Activated CD4-positive, alpha-beta memory T cell treated with anti-CD3 and anti-CD28 coated beads, Interleukin-2, amount 10 ng/mL, durations not matched to agents 7 days and 5 days (primary cell): ENCODE measurements at places on chromosomes 2 and 18. TPM values are rescaled to one million over a fixed set of nuclear protein-coding genes. Genes with fewer than 3 reads are reported as not detected.

DNA sequence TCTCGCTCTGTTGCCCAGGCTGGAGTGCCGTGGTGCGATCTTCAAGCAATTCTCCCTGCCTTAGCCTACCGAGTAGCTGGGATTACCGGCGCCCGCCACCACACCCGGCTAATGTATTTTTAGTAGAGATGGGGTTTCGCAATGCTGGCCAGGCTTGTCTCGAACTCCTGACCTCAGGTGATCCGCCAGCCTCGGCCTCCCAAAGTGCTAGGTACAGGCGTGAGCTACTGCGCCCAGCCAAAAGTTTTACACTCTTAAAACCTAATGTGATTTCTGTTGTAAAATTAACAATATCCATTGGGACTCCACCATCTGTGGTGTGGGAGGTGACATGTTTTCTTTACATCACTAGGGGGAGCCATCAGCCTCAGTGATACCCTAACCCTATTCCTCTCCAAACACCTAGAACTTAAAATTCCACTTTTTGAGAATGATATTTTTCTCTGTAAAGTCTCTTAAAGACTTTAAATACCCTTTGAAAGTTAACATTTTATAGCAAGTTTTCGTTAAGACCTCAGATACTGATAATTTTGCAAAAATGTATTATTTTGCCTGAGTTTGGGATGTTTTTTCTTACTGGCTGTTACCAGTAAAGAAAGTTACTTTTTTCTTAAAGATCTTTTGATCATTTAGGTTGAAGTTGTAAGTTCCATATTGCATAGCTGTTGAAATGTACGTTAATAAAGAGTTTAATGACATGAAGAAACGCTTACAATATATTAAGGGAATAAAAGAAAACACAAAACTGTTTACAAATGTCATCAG is 11.6 kb upstream of the EIF2AK2 start:
- peaks cover 8% of the 10 kb centered on the region for H3K36me3 ChIP-seq
- H3K4me3 ChIP-seq: no peak overlapping the region
- H3K27ac ChIP-seq: no peak overlapping the region

GRCh38 chr2:238666543-238666942 is 181.3 kb upstream of the TWIST2 start:
- H3K27ac ChIP-seq: no peak overlapping the region
- H3K4me1 ChIP-seq: no peaks in the 10 kb centered on the region
- H3K4me3 ChIP-seq: no peak overlapping the region
- H3K36me3 ChIP-seq: no peaks in the 10 kb centered on the region
- H3K27me3 ChIP-seq: peaks cover 28% of the 10 kb centered on the region

- H3K27me3 ChIP-seq: no peaks in the 10 kb centered on the region
- peaks cover 11% of the 10 kb centered on the region for H3K36me3 ChIP-seq
- no peak for DNase-seq
- no peak overlapping the region for H3K4me3 ChIP-seq
- H3K4me1 ChIP-seq: peaks cover 48% of the 10 kb centered on the region
Observed at GRCh38 chr2:27701676-27702075, 38.0 kb downstream of the SLC4A1AP start.

GRCh38 chr2:63425079-63425416 is 163.2 kb downstream of the WDPCP start:
- no peak overlapping the region for H3K27ac ChIP-seq
- DNase-seq: no peak
- peaks cover 5% of the 10 kb centered on the region for H3K4me1 ChIP-seq

DNA sequence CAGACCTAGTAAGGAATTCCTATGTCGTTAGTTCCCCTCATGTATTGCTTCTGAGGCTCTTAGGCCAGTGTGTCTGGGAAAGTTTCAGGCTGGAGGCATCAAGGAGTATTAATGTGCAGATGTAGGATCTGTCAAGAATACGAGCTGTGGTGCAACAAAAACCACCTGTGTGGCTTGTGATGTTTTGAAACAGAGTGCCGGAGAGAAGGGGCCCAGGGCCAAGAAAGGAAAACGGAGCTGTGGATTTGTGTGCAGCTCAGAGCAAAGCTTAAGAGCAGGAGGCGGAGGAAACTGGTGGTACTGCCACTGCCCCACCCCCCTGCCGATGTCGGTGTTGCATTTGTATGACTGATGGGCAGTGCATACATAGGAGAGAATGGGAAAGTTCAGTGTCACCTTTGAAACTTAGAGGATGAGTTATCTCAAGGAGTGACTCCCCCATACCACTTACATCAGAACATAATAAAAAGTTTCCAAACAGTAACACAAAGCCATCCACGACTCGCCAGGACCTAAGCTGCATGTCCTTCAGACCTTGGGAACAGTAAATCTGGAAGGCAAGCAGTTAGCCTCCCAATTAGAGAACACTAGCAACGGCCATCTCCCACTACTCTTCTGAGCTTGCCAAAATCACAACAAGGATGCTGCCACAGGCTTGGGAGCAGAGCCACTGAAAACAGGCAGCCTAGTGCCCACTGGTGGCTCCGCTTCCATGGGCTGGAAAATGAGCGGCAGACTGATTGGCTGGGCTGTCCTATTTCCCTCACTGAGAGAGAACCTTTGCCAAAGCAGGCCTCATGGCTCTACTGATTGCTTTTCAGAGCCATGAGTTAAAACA is 152.7 kb upstream of the NT5C1B start:
- no peak overlapping the region for H3K4me3 ChIP-seq
- DNase-seq: no peak
- H3K4me1 ChIP-seq: no peaks in the 10 kb centered on the region
- H3K27me3 ChIP-seq: no peaks in the 10 kb centered on the region
- no peaks in the 10 kb centered on the region for H3K36me3 ChIP-seq
- H3K27ac ChIP-seq: no peak overlapping the region

- peaks cover 13% of the 10 kb centered on the region for H3K4me1 ChIP-seq
- no peak overlapping the region for H3K4me3 ChIP-seq
- no peak for DNase-seq
- no peak overlapping the region for H3K27ac ChIP-seq
Observed at GRCh38 chr2:119721043-119721442, 38.7 kb upstream of the PTPN4 start.

DNA sequence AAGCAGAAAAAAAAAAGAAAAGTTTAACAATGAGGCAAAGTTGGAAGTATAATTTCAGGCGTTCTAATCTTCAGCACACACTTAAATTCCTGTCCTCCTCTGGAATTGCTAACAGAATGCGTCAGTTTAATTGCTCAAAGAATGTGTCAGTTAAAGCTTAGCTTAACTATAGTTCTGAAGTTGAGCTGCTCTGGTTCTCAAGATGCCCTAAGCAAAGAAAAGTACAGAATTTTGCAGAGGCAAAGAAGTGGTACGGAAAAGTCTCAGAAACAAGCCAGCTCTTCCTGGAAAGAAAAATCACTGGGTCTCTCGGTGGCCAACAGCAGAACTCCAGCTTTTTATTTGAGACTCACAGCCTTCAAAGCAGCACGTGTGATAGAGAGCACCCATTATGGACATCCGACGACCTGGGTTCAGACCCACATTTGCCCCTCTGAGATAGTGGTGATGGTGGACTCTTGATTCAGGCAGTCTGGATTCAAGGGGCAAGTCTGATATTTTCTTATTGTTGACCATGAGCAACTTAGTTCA is 22.2 kb upstream of the MYO3B start:
- no peak for DNase-seq
- H3K4me3 ChIP-seq: no peak overlapping the region
- no peaks in the 10 kb centered on the region for H3K36me3 ChIP-seq
- no peaks in the 10 kb centered on the region for H3K4me1 ChIP-seq

DNA sequence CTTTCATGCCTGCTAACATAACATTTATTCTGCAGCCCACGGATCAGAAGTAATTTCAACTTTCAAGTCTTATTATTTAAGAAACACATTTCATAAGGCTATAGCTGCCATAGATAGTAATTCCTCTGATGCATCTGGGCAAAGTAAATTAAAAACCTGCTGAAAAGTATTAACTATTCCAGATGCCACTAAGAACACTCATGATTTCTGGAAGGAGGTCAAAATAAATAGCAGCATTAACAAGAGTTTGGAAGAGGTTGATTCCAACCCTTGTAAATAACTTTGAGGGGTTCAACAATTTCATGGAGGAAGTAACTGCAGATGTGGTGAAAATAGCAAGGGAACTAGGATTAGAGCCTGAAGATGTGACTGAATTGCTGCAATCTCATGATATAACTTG is 77.6 kb downstream of the CCDC148 start:
- H3K27me3 ChIP-seq: peaks cover 6% of the 10 kb centered on the region
- no peak overlapping the region for H3K4me3 ChIP-seq
- DNase-seq: no peak

DNA sequence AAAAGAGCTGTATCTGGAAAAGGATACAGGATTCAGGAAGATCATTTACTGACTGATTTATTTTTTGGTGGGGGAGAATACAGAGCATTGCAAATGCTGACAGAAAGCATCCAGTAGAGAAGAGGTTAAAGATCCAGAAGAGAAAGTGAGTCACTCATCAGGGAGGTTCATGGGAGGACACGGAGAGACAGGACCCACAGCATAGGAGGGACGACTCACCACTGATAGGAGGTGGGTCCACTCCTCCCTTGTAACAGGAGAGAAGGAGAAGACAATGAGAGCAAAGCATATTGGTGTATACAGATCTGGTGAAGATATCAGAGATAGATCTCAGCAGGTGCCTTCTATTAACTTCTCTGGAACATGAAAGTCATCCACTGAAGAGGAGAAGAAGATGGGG is 142.4 kb upstream of the AQP4 start:
- H3K4me3 ChIP-seq: no peak overlapping the region
- no peak overlapping the region for H3K27ac ChIP-seq
- no peak for DNase-seq
- H3K27me3 ChIP-seq: no peaks in the 10 kb centered on the region
- no peaks in the 10 kb centered on the region for H3K4me1 ChIP-seq
- H3K36me3 ChIP-seq: no peaks in the 10 kb centered on the region

DNA sequence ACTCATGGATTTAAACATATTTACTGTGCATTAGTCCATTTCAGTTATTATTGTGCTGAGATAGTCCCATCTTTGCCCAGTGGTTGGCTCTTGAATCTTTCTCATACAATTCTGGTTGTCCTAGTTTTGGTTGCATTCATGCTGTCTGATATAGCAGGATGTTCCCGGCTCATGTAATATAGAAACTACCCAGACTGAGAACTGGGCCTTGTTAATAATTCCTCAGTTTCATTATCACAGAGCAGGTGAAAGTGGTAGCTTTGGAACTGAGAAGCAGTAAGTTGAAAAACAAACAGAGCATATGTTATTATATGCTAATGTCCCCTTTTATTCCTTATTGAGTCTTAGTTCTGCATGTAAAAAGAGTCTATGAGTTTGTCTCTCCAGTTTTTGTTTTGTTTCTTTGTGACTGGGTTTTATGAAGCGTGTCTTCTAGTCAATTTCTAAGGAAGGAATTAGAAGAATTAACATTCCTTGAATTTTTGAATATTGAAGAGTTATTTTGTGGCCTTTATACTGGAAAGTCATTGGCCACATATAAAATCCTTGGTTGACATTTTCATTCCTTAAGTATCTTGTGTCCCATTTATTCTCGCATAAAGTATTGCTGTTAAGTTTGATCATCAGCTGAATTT is 43.3 kb downstream of the EIF5B start:
- H3K27me3 ChIP-seq: no peaks in the 10 kb centered on the region
- H3K27ac ChIP-seq: no peak overlapping the region
- peaks cover 61% of the 10 kb centered on the region for H3K36me3 ChIP-seq

GRCh38 chr2:60745761-60746160 is 10.3 kb upstream of the PAPOLG start:
- H3K4me3 ChIP-seq: no peak overlapping the region
- peaks cover 6% of the 10 kb centered on the region for H3K27me3 ChIP-seq
- peaks cover 18% of the 10 kb centered on the region for H3K4me1 ChIP-seq
- peak overlapping the region; percentile 26 for H3K27ac ChIP-seq
- no peaks in the 10 kb centered on the region for H3K36me3 ChIP-seq

- peaks cover 17% of the 10 kb centered on the region for H3K27me3 ChIP-seq
- H3K27ac ChIP-seq: no peak overlapping the region
- DNase-seq: no peak
- no peaks in the 10 kb centered on the region for H3K36me3 ChIP-seq
- no peak overlapping the region for H3K4me3 ChIP-seq
Observed at GRCh38 chr2:202185156-202185555, 53.2 kb downstream of the SUMO1 start.

DNA sequence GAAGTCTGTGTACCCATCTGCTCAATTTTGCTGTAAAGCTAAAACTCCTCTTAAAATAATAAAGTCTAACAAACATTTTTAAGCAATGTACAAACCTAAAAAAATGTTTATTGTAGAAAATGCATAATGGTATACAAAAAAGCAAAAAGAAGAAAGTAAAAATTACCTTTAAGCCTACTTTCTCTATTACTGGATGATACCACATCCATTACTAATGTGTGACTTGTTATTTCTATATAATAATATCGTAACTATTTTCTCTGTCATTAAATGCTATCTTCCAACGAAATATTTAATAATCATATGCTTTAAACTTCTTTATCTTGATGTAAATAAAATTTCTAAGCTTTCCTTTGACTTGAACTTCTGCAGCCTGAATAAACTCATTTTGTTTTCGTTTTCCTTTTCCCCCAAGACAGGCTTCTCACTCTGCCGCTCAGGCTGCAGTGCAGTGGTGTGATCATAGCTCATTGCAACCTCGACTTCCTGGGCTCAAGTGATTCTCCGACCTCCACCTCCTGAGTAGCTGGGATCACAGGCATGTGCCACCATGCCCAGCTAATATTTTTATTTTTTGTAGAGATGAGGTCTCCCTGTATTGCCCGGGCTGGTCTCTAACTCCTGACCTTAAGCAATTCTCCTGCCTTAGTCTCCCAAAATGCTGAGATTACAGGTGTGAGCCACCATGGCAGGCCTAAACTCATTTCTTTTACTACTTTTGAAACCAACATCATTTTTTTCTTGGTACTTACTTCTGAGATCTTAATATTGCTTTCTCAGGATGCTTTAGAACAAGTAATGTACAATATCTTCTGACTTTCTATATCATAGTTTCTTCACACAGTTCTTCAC is 18.1 kb upstream of the DNAH7 start:
- peaks cover 35% of the 10 kb centered on the region for H3K36me3 ChIP-seq
- no peak overlapping the region for H3K27ac ChIP-seq
- H3K4me1 ChIP-seq: peaks cover 22% of the 10 kb centered on the region
- H3K4me3 ChIP-seq: no peak overlapping the region
- no peaks in the 10 kb centered on the region for H3K27me3 ChIP-seq

The PIEZO2 gene
- not detected for total RNA-seq

The FRZB gene
- total RNA-seq: not detected

The RESP18 gene
- not detected for total RNA-seq

The LAMA3 gene
- 0.18 TPM for total RNA-seq

The CFAP65 gene
- not detected for total RNA-seq

The HOXD1 gene
- not detected for total RNA-seq

The FAM110C gene
- total RNA-seq: 5.1 TPM
